Inflammatory macrophage treated with lipopolysaccharide for 1 hour (primary cell): ENCODE measurements at places on chromosomes 5 and 9.

GRCh38 chr5:93831449-93831848 is 90.0 kb upstream of the POU5F2 start:
- DNase-seq = no peak

DNA sequence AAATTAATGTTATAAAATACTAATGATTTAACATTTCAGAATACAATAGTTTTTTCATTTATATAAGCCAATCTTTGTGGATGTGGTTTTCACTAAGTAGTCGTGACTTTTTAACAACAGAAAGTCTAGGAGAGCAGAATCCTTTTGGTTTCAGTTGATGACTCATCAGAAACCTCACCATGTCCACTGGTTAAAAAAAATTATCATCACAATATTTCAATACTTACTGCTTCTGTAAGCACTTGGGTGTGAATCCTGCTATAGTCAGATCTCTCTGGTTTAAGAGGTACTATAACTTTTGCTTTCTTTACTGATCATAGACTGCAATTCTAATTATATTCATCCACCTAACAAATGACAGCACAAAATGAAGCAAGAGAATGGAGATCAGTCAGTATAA is 77.2 kb downstream of the MRPS30 start:
- no peak for DNase-seq

DNA sequence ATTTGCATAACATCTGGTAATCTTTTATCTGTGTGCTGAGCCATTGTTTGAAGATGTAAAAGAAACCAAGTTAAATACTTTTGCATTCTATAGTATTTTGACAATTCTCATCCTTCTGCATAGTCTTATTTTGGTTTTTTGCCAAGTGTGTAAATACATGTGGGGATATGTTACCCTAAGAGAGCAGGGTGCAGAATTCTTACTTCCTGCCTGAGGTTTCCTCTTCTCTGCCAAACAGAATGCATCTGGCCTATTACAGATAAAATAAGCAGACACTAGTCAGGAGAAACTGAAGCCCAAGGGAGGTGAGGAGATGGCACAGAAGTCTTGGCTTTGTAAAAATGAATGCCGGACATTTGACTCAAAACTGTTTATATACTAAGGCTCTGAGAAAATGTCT is 462.1 kb downstream of the TMEM38B start:
- DNase-seq = no peak

DNA sequence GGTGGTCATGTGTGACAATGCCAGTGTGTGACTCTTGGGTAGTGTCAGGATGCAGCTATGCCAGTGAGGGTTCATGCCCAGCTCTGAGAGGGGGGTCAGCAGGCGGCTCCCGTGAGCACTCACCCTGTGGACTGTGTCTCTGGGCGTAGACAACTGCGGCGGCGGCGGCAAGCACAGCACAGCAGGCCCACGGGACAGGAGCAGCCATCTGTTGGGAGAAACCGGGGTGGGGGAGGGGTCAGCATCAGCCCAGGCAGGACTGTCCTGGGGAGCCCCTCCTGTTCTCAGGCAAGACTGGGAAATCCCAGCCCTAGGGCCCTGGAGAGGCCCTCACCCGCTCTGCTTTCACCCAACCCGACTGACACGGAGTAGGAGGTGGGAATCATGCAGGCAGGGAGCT is 20.8 kb downstream of the CNTFR start:
- DNase-seq = no peak

GRCh38 chr5:119292701-119293515 is 62.9 kb upstream of the TNFAIP8 start:
- DNase-seq = peak; percentile 63

DNA sequence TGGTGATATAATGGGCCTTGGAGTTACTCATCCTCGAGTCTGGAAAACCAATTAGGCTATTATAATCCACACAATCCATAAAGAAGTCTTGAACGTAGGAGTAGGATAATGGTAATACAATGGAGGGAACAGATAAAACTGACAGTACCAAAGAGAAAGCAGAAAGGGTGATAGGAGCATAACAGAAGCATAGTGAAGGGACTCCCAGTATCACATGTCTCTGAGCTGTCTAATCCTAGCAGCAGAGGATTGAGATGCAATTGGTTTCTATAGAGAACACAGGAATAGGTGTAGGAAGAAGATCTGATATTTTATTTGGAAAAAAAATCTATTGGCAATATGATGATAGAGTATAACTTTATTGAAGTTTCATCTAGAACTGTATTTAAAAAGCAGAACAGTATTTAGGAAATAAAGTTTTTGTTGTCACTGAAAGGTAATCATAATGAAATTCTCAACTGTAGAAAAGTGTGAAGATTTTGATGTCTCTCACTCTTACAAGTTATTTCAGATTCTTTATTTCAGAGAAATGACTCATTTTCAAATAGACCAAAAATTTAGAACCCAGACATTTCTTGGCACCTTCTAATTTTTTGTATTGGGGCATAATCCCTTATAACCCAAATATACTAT is 25.4 kb downstream of the SRFBP1 start:
- no peak for DNase-seq

- DNase-seq = no peak
Measured at GRCh38 chr9:38707885-38708637, 11.9 kb downstream of the FAM240B start.

GRCh38 chr5:95081500-95081960 is 203.4 kb downstream of the MCTP1 start:
- DNase-seq = peak; percentile 97

DNA sequence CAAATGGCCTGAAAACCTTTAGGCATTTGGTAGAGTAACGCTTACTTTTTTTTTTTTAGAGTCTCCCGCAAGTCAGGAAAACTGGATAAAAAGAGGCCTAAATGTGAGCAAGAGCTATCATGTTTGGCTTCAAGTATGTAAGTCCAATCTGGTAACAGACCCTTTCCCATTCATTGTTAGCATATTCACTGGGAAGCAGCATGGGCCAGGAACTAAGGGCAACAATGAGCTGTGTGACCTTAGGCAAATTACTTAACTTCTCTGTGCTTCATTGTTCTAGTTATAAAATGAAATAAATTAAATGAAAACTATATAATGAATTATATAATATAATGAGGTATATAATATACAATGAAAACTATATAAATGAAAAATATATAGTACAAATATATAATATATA is 114.3 kb upstream of the PCA3 start:
- DNase-seq = no peak
